Stimulated activated CD4-positive, alpha-beta T cell treated with anti-CD3 and anti-CD28 coated beads, Interleukin-1b, Interleukin-23, amount 100 ng/mL, for 4 hours (primary cell): ENCODE measurements at places on chromosomes 11 and 22.

DNA sequence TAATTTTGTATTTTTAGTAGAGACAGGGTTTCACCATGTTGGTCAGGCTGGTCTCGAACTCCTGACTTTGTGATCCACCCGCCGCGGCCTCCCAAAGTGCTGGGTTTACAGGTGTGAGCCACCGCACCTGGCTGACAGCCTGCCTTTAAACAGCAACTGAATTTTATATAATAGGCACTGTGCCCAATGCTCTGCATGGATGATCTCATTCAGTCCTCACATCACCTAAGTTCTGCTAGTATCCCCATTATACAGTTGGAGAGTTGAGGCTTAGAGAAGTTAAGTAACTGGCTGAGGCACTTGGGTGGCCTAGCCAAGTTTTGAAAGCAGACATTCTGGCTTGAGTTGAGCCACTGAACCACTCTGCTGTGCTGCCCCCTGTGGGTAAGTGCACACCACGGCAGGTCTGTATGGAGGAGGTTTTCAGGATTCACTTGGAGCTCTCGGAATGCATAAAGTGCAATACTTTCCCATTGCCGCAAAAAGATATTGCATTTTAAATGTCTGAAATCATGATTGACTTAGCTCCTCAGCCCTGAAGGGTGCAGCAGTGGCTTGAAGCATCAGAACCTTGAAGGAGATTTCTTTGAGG is 112.4 kb downstream of the LDLRAD3 start:
- no peak for DNase-seq

GRCh38 chr11:64373598-64373974 is 14.6 kb downstream of the RPS6KA4 start:
- no peak for DNase-seq

GRCh38 chr22:46126853-46127385 is 23.4 kb upstream of the PPARA start:
- DNase-seq = no peak

- DNase-seq = no peak
Observed at GRCh38 chr22:27880778-27881394, 38.2 kb downstream of the PITPNB start.

- no peak for DNase-seq
Observed at GRCh38 chr11:35419184-35419829, at the start of gene SLC1A2. Gene SLC1A2, minus strand, starts transcription at chr11:35419558. Its CDS starts 592 bp downstream, at chr11:35418966.

GRCh38 chr11:75907906-75908527 is 93.0 kb downstream of the UVRAG start:
- DNase-seq = no peak
